ENCODE measurements at places on chromosomes 13 and 19. TPM values are rescaled to one million over a fixed set of nuclear protein-coding genes. Genes with fewer than 3 reads are reported as not detected.

DNA sequence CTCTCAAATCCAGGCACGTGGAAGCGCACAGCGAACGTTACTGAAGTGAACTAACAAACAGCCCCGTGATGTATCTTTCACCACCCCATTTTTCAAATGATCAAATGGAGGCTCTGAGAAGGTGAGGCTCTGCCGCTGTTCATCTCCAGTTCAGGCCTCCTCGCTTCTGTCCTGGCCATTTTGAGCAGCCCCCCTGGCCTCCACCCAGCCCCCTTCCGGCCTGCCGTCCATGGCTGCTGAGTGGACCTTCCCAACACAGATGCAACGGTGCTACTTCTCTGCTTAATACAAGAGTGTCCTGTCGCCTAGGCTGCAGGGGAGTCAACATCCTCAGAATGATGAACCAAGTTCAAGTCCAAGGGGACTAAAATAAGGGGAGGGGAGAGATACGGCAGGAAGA lies 9.7 kb downstream of the SYDE1 start:
- no peak for DNase-seq

- no peak for DNase-seq
Observed at GRCh38 chr13:111020546-111020945, 94.6 kb upstream of the ARHGEF7 start.

- no peak for DNase-seq
Observed at GRCh38 chr19:993361-993830, 6.8 kb upstream of the GRIN3B start.

NKG7 gene
- not detected for total RNA-seq

NAT14 gene
- total RNA-seq = 72.1 TPM

SIGLEC14 gene
- not detected for total RNA-seq

LRRC8E gene
- total RNA-seq = 6.6 TPM

GSX1 gene
- total RNA-seq = not detected

CA11 gene
- 1.5 TPM for total RNA-seq

CACNA1A gene
- total RNA-seq = 1.2 TPM

All from HFFc6 (cell line).